DMS79 treated with DMSO at 0.1 percent for 48 hours (cell line): ENCODE measurements at places on chromosomes 3 and 15.

- DNase-seq = no peak
Observed at GRCh38 chr15:66670762-66671580, 31.1 kb upstream of the SMAD6 start.

DNA sequence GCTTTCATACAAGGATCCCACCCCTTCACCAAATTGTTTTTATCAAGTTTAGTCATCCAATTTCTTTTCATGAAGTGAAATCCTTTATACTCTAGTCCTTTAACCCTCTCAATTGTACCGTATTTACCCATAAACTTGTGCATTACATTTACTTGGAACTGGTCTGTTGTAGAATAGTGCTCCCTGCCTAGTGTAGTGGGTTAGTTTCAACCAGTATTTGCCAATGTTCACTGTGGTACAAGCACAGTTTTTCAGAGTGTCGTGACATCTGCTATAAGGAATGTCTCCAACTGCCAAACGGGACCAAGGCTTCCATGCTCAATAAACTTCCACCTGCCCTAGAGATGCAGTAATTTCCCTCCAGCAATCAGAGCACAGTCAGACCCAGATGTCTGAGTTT, 211.9 kb downstream of the KCNAB1 start:
- DNase-seq = peak; percentile 72

DNA sequence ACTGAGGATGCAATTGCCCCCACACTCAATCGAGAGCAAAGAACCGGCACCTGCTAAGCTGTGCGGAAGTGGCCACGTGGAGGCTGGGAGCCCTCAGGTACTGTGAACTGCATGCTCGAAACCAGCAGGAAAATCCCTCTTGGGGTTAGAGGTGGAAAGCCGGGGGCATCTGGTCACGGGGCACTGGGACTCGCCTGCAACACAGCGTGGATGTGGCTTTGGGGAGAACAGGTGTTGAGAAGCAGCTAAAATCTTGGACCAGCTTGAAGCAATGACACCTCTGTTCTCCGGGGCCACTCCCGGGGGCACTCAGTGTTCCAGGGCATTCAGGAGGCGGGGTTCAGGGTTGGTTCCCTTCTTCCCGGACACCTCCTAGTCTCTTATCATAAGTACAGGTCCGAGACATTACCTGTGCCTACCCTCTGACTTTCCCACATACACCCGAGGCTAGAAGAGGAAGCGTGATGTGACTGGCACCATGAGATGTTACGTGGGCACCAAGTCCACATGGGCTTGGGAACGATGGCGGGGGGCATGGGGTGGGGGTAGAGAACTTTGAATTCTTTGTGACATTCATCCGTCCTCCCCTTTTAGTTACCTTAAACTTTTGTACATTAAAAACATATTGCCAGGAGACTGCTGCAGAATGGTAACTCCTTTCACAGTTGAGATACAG, 172.0 kb downstream of the ADAMTS17 start:
- no peak for DNase-seq

DNA sequence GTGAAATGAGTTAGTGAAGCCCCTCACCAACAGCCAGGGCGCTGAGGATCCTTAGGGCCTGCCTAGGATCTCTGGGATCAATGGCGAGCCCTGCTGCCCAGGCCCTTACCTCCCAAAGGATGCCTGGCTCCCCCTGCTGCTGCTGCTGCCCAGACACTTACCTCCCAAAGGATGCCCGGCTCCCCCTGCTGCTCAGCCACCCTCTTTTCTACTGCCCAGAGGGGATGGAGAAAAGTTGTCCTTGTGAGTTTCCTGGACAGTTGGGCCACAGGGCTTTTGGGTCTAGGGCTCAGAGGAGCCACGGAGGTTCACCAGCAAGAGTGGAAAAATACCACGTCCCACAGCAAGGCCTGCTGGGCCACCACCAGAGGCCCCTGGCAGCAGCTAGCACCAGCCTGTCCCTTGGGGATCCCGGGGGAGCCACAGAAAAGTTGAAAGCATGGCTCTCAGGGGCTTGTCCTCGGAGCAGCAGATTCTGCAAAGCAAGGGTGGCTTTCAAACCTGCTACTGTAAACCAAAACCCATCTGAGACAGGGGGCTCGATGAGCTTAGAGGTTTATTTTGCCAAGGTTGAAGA, 59.4 kb downstream of the SLC6A6 start:
- DNase-seq = peak; percentile 3

DNA sequence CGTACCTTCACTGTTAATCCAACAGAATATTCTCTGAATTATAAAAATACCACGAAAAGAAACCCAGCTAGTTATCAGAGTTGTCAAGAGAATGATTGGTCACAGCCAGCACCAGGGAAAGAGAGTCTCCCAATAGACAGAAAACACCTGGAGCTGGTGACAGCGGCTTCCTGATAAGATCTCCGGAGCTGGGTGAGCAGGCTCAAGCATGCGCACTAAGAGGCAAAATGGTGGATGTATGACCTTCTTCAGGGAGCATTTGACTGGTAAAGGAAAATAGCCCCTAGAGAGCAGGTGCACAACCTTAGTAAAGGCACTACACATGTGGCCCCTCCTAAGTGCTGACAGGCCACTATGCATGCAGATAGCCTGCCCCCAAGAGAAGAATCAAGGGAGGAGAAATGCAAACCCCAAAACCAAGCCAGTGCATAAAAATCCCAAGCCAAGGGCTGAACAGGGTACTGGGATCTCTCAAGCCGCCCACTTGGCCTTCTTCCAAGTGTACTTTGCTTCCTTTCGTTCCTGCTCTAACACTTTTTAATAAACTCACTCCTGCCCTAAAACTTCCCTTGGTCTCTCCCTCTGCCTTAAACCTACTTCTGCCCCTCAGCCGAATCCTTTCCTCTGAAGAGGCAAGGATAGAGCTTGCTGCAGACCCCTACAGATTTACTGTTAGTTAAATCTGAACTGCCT, 93.2 kb downstream of the UACA start:
- no peak for DNase-seq

DNA sequence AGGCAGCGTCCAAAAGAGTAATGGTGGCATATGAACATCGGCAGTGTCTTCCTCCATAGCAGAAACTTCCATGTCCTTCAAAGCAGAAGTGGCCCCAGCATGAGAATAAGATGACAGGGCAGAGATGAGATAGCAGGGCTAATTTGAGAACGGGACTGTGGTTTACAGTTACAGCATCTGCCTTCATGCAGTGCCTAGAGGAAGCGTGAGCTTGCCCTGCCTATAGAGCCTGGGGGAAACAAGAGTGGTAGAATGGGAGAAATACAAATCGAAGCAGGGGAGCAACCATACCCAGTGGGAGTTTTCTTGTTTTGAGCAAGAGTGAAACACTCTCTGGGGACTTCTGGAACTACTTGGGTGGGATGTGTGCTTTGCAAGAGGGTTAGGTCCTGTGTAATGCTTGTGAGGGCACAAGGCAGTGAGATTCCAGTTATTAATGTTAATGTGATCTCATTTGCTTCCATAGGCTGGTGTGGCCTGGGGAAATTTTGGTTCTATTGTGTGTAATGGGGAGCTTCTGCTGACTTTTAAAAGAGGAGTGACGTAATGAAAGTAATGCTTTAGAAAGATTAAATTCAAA, 616.9 kb downstream of the ZIC1 start:
- no peak for DNase-seq

- no peak for DNase-seq
Observed at GRCh38 chr3:155465664-155466063, 172.2 kb upstream of the STRIT1 start.

DNA sequence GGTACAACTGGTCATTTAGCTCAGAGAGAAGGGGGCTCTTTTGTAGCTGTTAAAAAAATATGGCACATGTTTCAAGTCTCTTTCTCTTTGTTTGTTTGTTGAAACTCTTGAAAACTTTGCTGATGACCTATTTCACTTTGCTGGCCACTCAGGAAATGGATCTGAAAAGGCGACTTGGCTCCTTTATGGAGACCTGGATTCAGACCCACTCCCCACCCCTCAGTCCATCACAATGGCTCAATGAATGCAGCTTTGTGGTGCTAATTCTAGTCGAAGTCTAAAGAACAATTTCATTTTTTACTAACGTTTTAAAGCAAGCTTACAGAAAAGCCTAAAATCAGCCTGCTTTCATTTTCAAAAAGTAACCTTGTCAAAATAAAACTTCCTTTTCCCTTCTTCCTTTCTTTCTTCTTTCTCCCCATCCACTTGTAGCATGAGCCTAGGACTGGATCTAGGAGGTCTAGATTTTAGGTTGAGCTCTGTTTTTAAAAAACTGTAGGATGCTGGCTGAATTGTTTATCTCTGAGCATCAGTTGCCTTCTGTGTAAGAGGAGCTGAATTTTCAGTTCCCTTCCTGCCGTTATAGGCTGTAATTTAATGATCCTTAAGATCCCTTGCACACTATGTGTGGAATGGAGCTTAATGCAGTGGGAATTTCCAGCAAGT, 165.5 kb upstream of the FEZF2 start:
- no peak for DNase-seq

DNA sequence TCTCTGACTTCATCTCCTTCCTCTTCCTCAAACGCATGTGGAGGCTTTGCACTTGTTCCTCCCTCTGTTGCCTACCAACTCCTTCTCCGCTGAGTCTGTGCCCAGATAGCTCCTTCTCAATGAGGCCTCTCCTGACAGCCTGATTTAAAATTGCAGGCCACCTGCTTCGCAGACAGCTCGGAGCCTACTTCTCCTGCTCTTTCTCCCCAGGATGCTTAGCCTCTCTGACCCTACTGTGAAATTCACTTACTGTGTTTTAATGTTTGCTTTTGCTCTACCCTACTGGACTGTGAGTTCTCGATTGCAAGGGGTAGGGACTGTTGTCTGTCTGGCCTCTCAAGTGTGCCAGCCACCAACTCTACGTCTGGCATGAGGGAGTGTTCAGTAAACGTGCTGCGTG, 83.4 kb downstream of the EEFSEC start:
- peak; percentile 71 for DNase-seq

DNA sequence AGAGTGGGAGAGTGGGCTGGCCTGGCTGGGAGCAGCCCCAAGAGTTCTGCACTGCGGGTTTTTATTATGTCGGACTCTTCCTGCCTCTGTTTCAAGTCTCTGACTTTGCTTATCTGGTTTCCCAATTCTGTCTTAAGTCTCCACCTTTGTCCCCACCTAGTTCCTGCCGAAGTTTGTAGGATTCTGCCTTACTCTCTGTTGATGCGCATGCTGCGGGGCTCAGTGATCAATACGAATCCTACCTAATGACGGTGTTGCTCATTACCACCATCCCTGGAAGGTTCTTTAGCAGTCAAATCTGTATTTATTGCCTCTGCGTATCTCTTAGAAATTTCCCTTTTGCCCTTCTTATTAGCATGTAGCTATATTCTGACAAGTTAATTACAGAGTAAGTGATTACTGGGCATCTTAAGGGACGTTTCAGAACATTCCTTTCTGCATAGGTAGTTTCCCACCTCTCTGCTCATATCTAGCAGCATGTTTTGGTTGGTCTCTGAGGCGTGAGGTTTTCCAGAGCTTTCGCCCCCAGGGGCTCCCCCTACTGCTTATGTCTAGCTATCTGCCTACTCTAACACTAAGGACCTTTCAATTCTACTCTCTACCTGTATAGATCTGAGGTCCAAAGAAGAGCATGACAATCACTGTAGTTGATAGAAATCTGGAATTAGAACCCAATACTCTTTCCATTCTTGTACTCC, 236.0 kb upstream of the EIF1B start:
- no peak for DNase-seq

DNA sequence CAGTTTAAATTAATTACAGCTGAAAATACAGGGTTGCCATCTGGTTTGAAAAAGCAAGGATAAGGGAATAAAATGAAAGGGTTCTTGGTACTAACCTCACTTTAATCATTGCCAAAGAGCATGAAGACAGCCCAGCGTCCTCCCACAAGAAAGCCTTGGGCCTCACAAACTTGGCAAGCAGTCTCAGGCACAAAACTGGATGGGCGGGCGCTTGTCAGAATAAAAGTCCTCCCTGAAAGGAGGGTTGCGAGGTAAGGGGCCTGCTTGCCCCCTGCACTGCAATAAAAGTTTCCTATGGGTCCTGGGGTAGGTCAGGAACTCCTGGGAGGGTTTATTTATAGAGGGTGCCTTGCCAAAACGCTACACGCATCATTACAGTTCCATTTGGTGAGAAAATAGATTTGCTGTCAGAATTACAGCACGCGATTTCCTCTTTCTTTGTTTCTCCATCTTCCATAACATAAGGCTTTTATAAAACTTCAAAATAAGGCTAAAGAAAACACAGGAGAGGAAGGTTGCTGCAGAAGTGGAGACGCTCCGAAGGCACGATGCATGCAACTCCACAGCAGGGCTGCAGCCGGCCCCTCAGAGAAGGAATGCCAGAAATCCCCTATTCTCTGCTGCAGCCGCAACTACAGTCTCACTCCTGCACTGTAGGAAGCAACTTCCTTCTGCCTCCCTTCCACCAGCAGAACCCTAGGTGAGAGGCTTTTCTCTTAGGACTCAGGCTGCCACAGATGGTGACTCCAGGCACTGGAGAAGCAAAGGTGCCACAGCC, 61.3 kb downstream of the VGLL4 start:
- peak; percentile 70 for DNase-seq

DNA sequence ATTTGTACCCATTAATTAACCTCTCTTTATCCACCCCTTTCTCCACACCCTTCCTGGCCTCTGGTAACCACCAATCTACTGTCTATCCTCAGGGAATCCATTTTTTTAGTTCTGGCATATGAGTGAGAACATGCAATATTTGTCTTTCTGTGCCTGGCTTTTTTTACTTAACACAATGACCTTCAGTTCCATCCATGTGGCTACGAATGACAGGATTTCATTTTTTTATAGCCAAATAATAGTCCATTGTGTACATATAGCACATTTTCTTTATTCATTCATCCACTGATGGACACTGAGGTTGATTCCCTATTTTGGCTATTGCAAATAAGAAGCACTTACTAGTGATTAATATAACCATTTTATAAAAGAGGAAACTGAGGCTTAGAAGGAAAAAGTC, 109.9 kb upstream of the NANOGP8 start:
- no peak for DNase-seq

DNA sequence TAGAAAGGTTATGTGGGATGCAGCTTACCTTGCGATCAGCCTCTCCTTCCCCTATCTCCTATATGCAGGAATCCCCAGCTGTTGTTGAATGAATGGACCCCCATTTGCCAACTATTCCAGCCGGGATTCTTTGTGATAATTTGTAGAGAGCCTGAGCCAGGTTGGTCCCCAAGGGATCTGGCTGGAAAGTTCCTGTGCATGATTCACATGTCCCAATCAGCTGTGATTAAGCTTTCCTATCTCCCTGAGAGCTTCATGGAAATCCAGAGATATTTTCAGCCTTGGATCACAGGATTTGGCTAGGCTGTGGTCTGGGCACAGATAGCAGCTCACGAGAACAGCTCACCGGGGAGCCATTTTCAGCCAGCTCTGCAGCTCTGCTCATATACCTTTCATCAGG, 76.7 kb downstream of the ARNT2 start:
- no peak for DNase-seq

DNA sequence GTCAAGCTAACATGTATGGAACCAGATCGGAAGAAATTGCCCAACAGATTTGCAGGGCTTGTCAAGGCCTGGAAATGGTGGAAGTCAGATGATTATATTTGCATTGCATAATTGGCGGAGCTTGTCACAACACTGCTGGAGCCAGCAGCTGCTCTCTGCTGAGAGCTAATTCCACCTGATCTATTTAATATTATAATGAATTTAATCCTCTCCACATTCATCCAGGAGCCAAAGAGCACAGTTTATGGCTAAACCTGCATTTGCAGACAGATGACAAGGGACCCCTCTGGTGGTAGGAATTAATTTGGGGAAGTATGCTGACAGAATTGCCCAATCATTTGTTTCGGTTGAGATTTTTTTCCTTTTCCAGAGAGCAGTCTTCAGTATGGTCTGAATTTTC, 730.2 kb downstream of the TUSC7 start:
- DNase-seq = peak; percentile 41

GRCh38 chr15:42118650-42119445, 24.5 kb upstream of the PLA2G4D start:
- DNase-seq = peak; percentile 25
